Thoracic aorta endothelial cell (primary cell): ENCODE measurements at places on chromosomes 6 and 20. TPM values are rescaled to one million over a fixed set of nuclear protein-coding genes. Genes with fewer than 3 reads are reported as not detected.

LAMP5 gene
- total RNA-seq = 0.66 and 0.72 TPM in 2 replicates

CCDC170 gene
- total RNA-seq = under 0.01 and 0.14 TPM in 2 replicates

TAP2 gene
- 20.1 and 28.1 TPM in 2 replicates for total RNA-seq

MCM3 gene
- 101 and 136 TPM in 2 replicates for total RNA-seq

RNF39 gene
- not detected in 2 replicates for total RNA-seq
